ENCODE measurements at places on chromosomes 2 and 18. TPM values are rescaled to one million over a fixed set of nuclear protein-coding genes. Genes with fewer than 3 reads are reported as not detected.

Gene LRATD1
- 23.0 TPM for total RNA-seq

Gene MERTK
- 20.2 TPM for total RNA-seq

Gene TCF23
- total RNA-seq = not detected

Gene EFHD1
- 8.6 TPM for total RNA-seq

Gene ZNF396
- total RNA-seq = 6.7 TPM

Gene ARL5A
- total RNA-seq = 48.8 TPM

Gene LRRC30
- not detected for total RNA-seq

GRCh38 chr18:79377187-79377891 lies 18.4 kb upstream of the NFATC1 start:
- no peaks in the 10 kb centered on the region for H3K27me3 ChIP-seq
- H3K27ac ChIP-seq = no peak overlapping the region
- no peak for DNase-seq
- H3K4me1 ChIP-seq = no peaks in the 10 kb centered on the region
- H3K36me3 ChIP-seq = no peaks in the 10 kb centered on the region

GRCh38 chr18:35973650-35974049 lies 1.2 kb downstream of the RMP24 start:
- no peak overlapping the region for H3K27ac ChIP-seq
- no peaks in the 10 kb centered on the region for H3K27me3 ChIP-seq
- DNase-seq = no peak
- H3K4me3 ChIP-seq = no peak overlapping the region
- peaks cover 14% of the 10 kb centered on the region for H3K4me1 ChIP-seq
- H3K36me3 ChIP-seq = peaks cover 29% of the 10 kb centered on the region

GRCh38 chr2:234671716-234672115 lies 174.8 kb upstream of the ARL4C start:
- no peaks in the 10 kb centered on the region for H3K36me3 ChIP-seq
- no peak overlapping the region for H3K27ac ChIP-seq
- no peak overlapping the region for H3K4me3 ChIP-seq
- no peaks in the 10 kb centered on the region for H3K27me3 ChIP-seq
- no peaks in the 10 kb centered on the region for H3K4me1 ChIP-seq

DNA sequence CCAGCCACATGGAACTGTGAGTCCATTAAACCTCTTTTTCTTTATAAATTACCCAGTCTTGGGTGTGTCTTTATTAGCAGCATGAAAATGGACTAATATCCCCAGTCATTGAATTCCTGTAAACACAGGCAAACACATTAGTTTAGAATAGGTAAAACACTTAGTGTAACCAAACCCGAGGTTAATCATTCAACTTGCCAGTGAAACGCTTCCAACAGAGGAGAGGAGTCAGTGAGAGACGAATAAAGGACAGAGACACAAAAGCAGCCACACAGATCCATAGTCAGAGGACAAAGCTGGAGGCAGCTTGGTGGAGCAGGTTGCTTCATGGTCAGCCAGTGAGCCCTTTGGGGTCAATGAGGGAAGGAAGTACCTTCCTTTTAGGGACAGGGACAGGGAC lies 348.1 kb downstream of the TGIF1 start:
- no peak overlapping the region for H3K27ac ChIP-seq
- no peak for DNase-seq
- no peaks in the 10 kb centered on the region for H3K27me3 ChIP-seq
- no peaks in the 10 kb centered on the region for H3K4me1 ChIP-seq
- no peak overlapping the region for H3K4me3 ChIP-seq

GRCh38 chr2:238585836-238586821 lies 159.4 kb downstream of the ASB1 start:
- no peak overlapping the region for H3K27ac ChIP-seq
- no peaks in the 10 kb centered on the region for H3K36me3 ChIP-seq
- no peaks in the 10 kb centered on the region for H3K27me3 ChIP-seq
- H3K4me3 ChIP-seq = no peak overlapping the region

DNA sequence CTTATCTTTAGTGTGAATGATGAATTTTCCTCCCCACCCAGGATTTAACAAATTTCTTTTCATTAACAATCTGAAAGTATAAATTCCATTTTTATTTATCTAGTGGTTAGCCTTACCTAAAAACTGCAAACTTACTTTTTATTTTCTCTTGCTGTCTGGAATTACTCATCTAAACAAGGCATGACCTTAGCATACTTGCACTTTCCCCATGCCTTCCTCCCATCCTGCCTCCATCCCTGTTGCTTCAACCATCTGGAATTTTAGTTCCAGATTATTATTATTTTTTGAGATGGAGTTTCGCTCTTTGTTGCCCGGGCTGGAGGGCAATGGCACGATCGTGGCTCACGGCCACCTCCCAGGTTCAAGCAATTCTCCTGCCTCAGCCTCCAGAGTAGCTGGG lies 35.6 kb downstream of the GDF7 start:
- no peak overlapping the region for H3K4me3 ChIP-seq
- no peak for DNase-seq
- no peak overlapping the region for H3K27ac ChIP-seq
- H3K27me3 ChIP-seq = no peaks in the 10 kb centered on the region

- no peaks in the 10 kb centered on the region for H3K36me3 ChIP-seq
- H3K27ac ChIP-seq = no peak overlapping the region
- H3K27me3 ChIP-seq = no peaks in the 10 kb centered on the region
- no peak for DNase-seq
- H3K4me1 ChIP-seq = no peaks in the 10 kb centered on the region
- no peak overlapping the region for H3K4me3 ChIP-seq
These were observed 41.3 kb downstream of the NGEF start for GRCh38 chr2:232971744-232972143.

DNA sequence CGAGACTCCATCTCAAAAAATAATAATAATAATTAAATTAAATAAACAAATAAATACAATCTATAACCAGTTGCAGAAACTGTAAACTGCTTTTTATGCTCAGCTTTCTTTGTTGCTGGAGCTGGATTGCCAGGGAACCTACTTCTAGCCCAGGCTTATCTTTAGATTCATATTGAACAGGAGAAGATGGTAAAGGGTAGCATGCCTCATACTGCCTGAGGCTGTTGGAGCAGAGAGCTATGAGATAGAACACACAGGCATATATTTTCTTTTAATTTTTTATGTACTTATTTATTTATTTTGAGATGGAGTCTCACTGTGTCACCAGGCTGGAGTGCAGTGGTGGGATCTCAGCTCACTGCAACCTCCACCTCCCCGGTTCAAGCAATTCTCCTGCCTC lies 28.7 kb upstream of the EML4 start:
- H3K4me1 ChIP-seq = no peaks in the 10 kb centered on the region
- no peak overlapping the region for H3K27ac ChIP-seq
- DNase-seq = no peak
- no peaks in the 10 kb centered on the region for H3K36me3 ChIP-seq
- no peaks in the 10 kb centered on the region for H3K27me3 ChIP-seq

DNA sequence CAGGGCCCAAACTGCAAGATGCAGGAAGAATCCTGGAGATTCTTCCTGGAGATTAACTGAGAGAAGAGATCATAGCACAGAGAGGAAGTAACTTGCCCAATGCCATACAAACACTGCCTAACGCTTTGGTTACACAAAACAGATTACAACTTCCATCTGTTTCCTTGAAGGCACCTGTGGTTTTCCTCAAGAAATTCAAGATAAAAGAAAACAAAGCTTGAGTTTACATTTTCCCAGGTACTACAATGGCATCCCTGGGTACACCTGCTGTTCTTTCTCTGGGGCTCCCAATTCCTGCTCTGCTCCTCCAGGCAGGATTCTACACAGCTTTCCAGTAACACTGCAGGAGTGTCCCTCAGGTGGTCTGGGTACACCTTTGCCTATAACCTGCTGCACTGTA lies 781.9 kb upstream of the ID2 start:
- H3K4me3 ChIP-seq = no peak overlapping the region
- no peaks in the 10 kb centered on the region for H3K36me3 ChIP-seq
- DNase-seq = no peak
- peaks cover 3% of the 10 kb centered on the region for H3K4me1 ChIP-seq
- no peak overlapping the region for H3K27ac ChIP-seq

- no peaks in the 10 kb centered on the region for H3K36me3 ChIP-seq
- DNase-seq = no peak
- no peak overlapping the region for H3K4me3 ChIP-seq
- H3K27me3 ChIP-seq = no peaks in the 10 kb centered on the region
- no peaks in the 10 kb centered on the region for H3K4me1 ChIP-seq
- H3K27ac ChIP-seq = no peak overlapping the region
These were observed 843.2 kb downstream of the LRRTM4 start for GRCh38 chr2:76679025-76679396.

DNA sequence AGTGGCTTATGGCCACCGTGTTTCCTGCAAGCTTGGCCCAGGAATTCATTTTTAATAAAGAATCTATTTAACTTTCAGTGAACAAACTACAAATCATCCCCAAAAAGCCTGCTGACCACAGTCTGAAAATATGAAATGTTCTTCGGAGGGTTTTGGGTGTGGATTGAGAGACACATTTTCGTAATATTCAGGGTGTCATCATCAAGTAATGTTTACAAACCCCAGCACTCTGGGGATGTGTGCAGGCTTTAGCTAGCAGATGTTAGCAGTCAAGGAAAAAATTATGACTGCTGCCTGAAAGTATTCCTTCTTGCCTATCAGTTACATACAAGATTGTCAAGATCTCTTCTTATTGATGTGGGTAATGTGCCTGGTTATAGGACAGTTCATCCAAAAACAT lies 143.9 kb upstream of the FN1 start:
- no peak overlapping the region for H3K4me3 ChIP-seq
- H3K36me3 ChIP-seq = no peaks in the 10 kb centered on the region

DNA sequence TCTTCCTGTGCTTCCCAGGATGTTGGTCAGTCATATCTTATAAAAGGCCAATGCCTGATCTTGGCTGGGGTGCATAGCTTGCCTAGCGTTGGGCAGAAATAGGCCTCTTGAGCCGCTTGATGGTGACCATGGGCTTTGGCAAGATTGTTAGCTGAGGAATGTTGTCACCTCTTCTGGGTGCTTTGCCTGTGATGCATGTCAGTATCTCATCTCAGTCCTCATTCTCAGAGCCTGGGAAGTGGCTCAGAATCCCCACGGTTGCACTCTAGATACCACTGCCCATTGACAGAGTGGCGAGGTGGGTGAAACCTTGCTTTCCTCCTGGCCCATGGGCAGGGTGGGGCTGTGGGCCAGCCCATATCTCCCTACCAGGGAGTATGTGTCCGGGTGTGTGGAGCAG lies 79.2 kb upstream of the MGAT5 start:
- no peaks in the 10 kb centered on the region for H3K27me3 ChIP-seq
- H3K27ac ChIP-seq = peak overlapping the region; percentile 94
- peaks cover 12% of the 10 kb centered on the region for H3K4me1 ChIP-seq
- H3K4me3 ChIP-seq = no peak overlapping the region
- H3K36me3 ChIP-seq = no peaks in the 10 kb centered on the region

- H3K4me1 ChIP-seq = no peaks in the 10 kb centered on the region
- no peak overlapping the region for H3K27ac ChIP-seq
- no peaks in the 10 kb centered on the region for H3K36me3 ChIP-seq
- no peak overlapping the region for H3K4me3 ChIP-seq
These were observed 12.9 kb upstream of the GEMIN6 start for GRCh38 chr2:38765149-38765548.

GRCh38 chr2:37348155-37348554 lies 3.7 kb downstream of the QPCT start:
- H3K4me1 ChIP-seq = no peaks in the 10 kb centered on the region
- H3K4me3 ChIP-seq = no peak overlapping the region
- no peak overlapping the region for H3K27ac ChIP-seq
- H3K36me3 ChIP-seq = no peaks in the 10 kb centered on the region
- DNase-seq = peak; percentile 6

- no peaks in the 10 kb centered on the region for H3K36me3 ChIP-seq
These were observed 101.9 kb downstream of the MCFD2 start for GRCh38 chr2:46813680-46814079.

GRCh38 chr2:46400016-46400415 lies 79.3 kb upstream of the TMEM247 start:
- no peak overlapping the region for H3K27ac ChIP-seq
- H3K4me1 ChIP-seq = no peaks in the 10 kb centered on the region
- no peak overlapping the region for H3K4me3 ChIP-seq
- H3K27me3 ChIP-seq = no peaks in the 10 kb centered on the region
- H3K36me3 ChIP-seq = no peaks in the 10 kb centered on the region

DNA sequence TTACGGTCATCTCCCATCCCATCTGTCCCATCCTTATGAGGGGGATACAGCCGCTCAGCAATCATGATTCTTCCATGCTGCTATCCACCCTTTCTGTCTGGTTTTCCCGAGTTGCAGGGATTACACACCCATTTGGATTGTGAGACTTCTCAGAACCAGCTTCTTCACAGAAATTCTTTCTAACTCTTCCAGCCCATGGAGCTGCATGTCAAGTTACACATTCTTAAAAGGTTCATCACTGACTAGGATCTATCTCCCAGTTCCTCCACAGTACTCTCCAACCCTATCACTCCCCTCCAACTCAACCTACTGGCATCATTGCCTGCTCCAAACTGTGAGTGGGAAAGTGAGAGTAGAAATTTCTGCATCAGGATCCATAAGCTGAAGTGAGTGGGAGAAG lies 558.2 kb upstream of the TNP1 start:
- no peak overlapping the region for H3K27ac ChIP-seq
- no peak overlapping the region for H3K4me3 ChIP-seq
- H3K36me3 ChIP-seq = no peaks in the 10 kb centered on the region
- H3K27me3 ChIP-seq = no peaks in the 10 kb centered on the region
